Stomach (tissue), 19 donors: ENCODE measurements at places on chromosomes 11 and 22.
A peak's percentile ranks its signal among the peaks of the same experiment; 100 is the strongest.

DNA sequence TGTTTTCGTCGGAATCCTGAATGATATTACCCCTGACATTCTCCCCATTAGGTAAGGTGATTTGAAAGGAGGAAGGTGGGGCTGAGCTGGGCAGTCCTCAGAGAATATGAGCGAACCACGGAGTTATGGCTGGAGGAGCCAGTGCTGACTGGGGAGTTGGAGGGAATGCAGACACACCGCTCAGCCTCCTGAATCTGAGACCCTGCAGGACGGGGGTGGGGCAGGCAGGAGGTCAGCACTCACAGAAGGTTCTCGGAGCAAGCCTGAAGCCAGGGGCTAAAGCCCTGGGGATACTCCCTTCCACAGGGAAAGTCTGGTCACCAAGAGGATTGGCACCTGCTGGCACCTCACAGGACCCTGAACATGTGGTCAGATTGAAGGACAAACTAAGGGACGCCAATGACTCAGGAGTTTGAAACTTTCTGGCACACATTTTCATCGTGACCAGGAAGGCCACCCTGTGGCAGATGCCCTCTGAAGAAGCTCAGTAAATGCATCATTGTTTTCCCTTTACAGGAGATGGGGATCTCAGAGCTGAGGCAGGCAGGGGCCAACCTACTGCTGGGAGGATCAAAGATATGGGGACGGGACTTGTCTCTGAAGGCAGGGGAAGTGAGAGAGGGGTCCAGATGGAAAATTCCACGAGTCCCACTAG lies 26.9 kb upstream of the FCHSD2 start:
- DNase-seq, result no peak

GRCh38 chr22:46598224-46598623 lies 22.0 kb upstream of the GRAMD4 start:
- DNase-seq, result no peak

DNA sequence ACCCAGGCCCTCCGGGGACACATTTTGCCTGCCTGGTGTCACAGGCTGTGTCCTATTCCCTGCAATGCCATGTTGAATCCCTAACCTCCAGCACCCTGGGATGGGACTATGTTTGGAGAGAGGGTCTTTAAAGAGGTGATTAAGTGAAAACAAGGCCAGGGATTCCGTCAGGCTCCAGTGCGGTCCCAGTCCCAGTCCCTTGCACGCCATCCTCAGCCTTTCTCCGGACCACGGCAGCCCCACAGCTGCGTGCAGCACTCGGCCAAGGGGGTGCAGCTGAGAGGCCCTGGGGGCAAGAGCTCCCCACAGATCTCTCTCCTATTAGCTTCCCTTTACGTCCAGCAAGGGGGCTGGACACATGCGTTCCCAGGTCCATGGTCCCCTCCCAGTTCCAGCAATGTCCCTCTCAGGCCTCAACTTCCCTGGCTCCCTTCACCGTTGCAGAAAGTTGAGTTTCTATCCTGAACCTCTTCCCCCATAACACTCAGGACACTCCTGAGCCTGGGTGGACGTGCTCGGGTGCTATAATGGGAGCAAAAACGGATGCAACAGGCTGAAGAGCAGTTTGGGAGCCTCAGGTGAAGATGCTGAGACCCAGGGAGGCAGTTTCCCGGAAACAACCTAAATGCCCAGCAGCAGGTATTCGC lies 1422.7 kb downstream of the BRD1 start:
- no peak for DNase-seq

DNA sequence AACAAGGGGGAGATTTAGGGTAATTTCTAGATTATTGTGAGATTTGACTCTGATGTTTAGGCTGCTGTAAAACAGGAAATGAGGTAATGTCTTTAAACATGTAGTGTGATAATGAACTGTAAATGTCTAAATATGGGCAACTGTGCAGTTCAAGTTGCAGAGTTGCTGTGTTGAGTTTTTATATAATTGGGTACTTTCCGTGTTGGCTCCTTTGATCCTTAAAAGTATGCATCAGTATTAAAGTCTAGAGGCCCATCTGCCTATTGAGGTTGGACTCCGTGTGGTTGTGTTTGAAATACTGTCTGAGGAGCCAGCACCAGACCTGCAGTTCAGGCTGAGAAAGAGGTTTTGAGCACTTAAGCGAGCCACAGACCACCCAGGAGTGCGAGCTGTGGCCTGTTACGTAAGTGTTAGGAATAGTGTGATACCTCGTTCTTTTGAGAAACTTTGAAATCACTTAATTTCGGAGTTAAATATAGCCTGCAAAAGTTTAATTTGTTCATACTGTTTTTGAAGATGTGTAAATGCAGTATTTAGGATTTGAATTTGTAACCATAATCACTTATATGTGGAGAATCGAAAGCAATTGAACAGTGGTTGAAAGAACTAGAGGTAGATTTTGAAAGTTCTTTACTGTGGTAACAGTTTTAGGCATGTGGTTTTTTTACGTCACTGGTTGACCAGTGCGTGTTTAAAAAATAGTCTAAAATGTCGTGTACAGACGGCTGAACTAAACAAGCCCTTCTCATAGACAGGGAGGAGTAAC lies 9.0 kb downstream of the FAM118A start:
- peak; percentile 58 for DNase-seq

- DNase-seq, result peak; percentile 50
These were observed 1281.8 kb upstream of the TENM4 start for GRCh38 chr11:80722629-80723028.

- DNase-seq, result no peak
These were observed 1.3 kb downstream of the CDHR5 start for GRCh38 chr11:623349-623869.

- DNase-seq, result no peak
These were observed 84.5 kb upstream of the SUSD2 start for GRCh38 chr22:24096758-24097115.

DNA sequence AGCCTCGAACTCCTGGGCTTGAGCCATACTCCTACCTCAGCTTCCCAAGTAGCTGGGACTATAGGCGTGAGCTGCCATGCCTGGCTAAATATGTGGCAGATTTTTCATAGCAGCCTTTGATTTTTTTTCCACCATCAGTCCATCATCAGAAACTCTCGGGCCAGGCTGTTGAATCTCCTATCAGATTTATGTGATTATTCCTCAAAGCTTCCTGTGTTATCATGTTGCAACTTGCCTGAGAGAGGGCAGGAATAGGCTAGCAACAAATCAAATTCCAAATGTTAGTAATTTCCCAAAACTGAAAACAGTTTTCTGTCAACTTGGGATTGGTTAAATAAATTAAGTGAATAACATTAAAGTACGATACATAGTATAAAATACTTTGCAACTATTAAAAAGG lies 3.4 kb downstream of the LRRC51 start:
- DNase-seq, result no peak

DNA sequence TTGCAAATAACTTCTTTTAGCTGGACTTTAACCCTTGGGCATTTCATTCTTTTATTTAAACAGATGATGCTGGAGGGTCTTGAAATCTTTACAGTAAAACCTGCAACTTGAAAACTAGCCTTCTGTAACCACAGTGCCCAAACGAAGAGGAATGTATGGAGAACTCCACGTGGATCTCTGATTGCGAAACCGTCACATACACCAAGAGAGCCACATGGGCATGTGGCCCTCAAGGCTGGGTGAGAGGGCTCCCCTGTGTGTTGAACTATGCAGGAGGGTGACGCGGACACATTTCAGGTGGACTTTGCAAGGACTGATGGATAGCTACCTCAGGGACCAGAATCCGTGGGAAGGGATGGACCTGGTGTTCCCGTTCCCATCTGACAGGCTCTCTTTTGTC lies 30.6 kb downstream of the FAM118A start:
- no peak for DNase-seq

DNA sequence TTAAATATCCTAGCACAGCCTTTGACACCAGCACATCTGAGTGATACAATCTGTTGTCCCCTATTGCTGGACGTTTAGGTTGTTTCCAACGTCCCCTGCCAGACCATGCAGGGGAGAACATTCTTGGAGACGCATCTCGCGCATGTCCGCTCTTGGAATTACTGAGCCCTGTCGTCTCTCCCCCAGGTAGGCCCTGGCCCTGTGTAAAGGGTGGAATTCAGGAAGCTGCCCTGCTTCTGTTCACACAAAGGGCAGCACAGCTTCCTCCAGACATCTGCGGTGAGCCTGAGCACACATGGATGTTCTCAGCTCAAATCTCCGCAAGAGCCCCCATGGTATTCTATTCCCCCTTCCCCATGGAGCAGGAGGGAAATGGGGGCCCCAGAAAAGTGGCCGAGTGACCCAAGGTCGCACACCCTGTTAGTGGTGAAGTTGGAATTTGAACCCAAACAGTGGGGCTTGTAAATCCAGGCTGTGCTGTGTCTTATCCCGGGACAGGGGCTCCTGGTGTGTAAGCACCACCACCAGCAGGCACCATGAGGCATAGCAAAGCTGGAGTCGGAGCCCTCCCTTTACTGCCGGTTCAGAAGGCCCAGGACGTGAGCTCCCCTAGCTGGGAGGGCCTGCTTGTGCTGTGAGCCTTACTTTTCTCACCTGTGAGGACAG lies 5.0 kb upstream of the FGF19 start:
- DNase-seq, result no peak

DNA sequence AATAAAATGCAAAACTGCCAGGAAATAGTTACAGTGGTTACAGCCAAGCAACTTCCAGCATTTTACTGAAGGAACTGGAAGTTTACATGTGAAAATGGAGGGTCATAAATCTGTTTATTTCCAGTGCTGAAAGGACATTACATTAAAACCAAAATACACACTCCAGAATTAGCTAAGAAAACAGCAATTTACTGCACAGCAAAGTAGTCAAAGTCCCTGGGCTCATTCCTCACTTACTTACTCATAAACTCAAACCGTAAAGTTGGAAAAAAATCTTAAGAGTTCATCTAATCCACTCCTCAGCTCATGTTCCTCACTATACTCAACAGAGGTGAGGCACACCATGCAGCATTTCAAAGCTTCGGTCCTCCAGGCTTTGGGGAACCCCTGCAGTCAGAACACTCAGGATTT lies 17.4 kb downstream of the CTSC start:
- DNase-seq, result peak; percentile 23

DNA sequence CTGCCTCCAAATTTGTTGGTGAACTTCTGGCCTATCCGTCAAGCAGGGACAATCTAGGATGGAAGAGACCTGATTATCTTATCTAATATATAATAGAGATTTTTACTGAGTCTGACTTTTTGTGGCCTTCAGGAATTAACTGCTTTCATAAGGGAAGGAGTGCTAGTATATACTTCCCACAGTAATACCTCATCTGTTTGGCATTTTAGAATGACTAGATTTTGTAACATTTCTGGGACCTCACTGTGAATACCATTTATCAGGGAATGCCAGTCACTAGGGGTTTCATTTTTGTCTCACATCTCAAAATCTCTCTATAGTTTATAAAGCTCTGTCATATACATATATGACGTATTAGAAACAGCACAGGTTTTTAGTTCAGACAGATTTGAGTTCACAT lies 114.3 kb downstream of the INSC start:
- DNase-seq, result no peak

DNA sequence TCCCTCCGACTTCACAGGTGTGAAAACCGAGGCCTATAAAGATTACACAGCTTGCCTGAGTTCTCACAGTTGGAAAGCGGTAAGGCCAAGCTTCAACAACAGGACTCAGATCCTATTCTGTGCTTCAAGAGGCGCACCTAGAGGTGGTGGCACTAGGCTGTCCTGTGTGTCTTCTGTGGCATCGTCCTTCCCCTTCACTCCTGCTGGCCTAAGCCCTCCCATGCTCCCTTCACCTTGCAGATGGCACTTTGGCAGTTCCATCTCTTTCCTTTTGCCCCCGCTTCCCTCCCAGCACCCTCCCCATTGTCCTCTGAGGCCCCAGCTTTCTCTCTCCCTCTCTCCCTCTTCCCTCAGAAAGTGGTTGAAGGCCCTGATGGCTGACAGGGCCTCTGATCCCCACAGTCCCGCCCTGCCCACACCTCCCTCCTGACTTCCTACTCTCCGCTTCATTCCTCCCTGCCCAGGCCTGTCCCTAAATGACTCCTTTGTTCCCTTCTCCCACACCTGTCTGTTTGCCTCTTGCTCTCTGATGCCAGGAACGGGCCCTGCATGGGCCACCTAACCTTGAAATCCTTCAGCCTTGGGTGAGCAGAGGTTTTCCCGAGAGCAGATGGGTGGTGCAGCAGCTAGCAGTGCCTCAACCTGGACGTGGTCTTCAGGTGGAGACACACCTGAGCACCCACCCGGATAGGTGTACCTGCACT lies 5.8 kb downstream of the TRIM29 start:
- peak; percentile 57 for DNase-seq

DNA sequence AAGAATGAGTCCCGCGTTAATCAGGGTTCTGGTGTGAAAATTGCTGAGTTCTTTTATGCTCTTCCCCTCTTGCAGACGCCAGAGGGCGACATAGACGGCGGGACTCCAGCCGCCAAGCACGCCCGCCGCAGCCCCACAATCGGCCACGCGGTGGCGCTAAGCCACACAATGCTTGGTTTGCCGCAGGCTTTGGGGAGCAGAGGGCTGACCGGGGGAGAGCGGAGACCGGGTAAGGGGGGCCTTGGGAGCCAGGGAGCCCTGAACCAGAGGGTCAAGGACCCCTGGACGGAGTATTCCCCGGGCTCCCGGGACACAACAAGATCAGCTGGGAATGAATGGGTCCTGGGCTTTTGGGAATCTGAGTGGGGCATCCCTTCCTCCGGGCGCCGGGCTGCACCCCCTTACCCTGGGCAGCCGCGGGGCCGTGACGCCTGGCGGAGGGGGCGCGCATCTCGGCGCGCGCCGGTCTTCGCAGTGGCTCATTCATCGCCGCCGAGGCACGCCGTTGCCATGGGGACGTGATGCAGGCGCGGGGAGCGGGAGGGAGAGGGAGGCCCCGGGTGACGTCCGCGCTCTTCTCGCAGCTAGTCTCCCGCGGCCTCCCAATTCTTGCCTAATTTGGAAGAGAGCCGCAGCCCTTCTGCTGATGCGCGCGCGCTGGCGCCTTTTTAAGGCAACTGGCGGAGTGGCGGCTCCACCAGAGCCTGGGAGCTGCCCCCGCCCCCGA lies 12.2 kb upstream of the NPAS4 start:
- peak; percentile 96 for DNase-seq

- DNase-seq, result peak; percentile 63
These were observed at the start of gene TIMP3 for GRCh38 chr22:32801537-32802236. TSS of gene TIMP3 (plus strand) at chr22:32801705. CDS start at chr22:32802002, 297 bp downstream.

- no peak for DNase-seq
These were observed 102.0 kb downstream of the CYP2R1 start for GRCh38 chr11:14789879-14790484.

GRCh38 chr11:10309163-10310093 lies 4.6 kb downstream of the ADM start:
- peak; percentile 91 for DNase-seq

DNA sequence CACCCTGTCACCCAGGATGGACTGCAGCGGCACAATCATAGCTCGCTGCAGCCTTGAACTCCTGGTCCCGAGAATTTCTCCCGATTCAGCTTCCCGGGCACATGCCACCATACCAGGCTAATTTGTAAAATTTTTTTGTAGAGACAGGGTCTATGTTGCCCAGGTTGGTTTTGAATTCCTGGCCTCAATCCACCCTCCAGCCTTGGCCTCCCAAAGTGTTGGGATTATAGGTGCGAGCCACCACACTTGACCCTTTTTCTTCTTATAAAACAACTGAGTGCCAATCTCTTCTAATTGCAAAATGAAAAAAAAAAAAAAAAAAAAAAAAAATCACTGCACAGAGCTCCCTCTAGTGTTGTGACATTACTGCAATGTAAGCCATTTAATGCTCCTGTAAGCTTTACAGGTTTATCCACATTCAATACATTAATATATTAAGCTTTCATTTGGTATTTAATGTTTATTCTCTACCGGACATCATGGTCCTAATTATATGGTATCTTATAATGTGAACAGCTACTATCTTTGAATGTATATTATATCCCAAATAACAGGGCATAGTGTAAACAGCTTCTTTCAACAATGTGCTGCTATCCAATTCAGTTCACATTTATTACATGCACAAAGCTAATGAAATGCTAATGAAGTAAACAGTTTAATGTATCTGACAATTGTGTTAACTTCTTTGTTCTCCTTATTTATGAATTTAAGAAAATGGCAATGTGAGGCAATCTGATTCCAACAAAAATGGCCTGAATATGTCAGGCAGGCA lies 44.6 kb downstream of the COPB1 start:
- DNase-seq, result no peak
